Germinal center (tissue), 1 donor: ENCODE measurements at places on chromosomes 3 and 15.

- DNase-seq: no peak
Measured at GRCh38 chr3:57820479-57820878, 64.4 kb downstream of the SLMAP start.

- DNase-seq: no peak
Measured at GRCh38 chr3:174639406-174639805, 219.7 kb upstream of the NAALADL2 start.

- no peak for DNase-seq
Measured at GRCh38 chr3:37680401-37680800, 181.3 kb upstream of the CTDSPL start.

DNA sequence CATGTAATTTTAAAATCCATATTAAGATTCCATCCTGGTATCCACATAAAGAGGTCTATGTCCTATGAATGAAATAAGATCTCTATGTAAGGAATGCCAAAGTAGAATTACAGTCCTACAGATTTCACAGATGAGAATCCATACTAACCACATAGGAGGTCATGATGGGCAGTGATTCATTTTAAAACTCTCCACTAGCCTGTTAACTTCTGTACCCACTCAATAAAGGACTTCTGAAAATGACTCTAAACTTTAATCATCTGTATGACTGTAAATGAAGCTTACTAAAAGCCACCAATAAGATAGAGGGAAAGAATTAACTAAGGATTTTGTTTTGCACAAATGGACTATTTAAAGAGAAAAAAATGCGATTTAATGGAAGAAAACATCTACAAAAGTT is 28.7 kb downstream of the MORC1 start:
- DNase-seq: no peak

- no peak for DNase-seq
Measured at GRCh38 chr15:50879016-50879617, 29.4 kb upstream of the AP4E1 start.
